ENCODE measurements at places on chromosomes 5 and 9.

DNA sequence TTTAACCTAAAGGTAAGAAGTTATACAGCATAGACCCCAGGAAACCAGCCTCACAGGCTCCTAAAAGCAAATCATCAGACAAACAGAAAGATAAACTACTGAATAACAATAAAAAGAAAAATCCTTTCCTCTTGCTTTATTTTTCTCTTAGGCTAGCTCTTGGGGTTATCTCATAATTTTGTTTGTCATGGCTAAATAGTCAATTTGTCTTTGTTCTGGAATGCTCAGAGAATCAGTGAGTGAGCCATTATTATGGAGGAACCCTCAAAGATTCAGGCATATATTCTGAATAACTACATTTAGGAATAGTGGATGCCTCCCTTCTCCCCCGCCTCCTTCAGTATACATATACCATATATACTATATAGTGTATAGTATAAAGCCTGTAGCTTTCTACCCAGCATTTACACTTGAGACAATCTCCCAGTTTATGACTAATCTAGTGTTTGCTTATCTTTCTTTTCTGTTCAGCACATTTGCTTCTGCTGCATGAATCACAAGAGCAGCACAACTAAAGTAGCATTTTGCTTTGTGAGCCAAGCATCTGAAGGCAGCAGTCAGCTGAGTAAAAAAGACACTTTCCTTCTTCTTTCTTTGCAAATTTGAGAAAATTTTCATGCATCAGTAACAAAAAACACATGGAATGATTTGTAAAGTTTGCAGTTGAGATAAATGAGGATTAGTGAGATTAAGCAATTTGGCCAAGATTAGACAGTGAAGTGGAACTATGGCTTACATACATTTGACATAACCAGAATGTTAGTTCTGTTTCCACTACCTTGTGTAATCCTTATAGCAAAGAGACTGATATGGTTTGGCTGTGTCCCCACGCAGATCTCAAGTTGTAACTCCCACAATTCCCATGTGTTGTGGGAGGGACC lies 45.3 kb upstream of the PPP3R2 start:
- no peak for DNase-seq

DNA sequence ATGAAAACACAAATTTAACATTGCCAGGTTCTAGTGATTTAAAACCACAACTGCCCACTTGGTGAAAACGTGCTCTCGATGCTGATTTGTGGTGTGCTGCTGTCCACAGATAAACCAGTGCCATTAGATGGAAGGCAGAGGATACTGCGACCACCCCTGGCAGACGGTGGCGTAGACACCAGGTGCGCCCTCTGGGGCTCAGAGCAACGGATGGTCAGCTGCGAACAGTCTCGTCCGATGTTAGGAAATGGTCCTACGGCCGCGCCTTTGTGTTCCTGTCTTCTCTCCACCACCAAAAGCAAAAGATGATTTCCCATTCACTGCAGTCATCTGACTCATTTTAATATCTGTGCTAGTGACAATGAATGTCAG lies 43.2 kb downstream of the UBE2QL1 start:
- DNase-seq = no peak

GRCh38 chr9:36911601-36912412 lies 122.3 kb downstream of the PAX5 start:
- no peak for DNase-seq

DNA sequence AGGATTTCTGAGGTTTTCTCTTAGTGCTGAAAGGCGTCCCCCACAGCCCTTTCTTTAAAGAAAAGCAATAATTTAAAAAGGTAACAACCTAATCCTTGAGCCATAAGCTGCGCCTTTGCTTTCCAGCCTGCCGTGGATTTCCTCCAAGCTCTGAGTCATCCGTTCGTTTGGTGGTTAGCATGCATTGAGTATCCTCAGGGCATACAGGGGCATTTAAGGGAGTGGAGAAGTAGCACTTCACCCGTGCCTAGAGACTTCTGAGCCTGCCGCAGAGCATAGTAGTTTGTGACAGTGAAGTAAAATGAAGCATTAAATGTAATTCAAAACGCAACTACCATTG lies 892 bp upstream of the TNC start:
- DNase-seq = no peak
